ENCODE measurements at places on chromosomes 4 and X.

DNA sequence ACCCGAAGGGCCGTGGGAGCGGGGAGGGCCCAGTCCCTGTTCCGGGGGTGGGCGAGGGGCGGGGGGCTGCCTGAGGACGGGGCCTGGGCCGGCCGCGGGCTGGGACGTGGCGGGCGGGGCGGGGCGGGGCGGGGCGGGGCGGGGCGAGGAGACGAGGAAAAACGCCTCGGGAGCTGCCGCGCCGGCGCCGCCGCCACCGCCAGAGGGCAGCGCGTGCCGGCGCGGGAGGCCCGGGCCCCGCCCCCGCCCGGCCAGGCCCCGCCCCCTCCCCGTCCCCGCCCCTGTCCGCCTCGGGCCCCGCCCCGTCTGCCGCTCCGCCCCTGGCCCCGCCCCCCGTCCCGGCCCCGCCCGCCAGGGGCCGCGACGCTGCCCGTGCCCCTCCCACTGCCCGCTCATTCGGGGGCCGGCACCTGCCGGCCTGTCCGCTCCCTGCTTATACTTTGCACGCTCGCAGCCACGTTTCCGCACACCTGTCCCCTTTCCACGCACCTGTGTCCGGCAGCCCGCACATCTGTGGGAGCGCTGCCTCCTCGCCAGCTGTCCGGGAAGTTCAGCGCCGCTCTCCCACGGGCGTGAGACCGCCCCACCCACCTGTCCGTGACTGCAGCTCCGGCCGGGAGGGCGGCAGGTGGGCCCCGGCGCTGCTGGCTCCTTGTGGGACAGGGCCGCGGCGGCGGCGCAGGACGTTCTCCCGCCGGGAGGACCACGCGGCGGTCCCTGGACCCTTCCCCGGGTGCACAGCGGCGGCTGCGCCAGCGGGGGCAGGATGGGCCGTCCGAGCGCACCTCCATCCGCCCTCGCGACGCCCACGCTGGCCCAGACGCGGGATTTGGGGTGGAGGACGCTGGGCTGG lies 1.7 kb upstream of the FGFRL1 start:
- peak; percentile 96 for DNase-seq

DNA sequence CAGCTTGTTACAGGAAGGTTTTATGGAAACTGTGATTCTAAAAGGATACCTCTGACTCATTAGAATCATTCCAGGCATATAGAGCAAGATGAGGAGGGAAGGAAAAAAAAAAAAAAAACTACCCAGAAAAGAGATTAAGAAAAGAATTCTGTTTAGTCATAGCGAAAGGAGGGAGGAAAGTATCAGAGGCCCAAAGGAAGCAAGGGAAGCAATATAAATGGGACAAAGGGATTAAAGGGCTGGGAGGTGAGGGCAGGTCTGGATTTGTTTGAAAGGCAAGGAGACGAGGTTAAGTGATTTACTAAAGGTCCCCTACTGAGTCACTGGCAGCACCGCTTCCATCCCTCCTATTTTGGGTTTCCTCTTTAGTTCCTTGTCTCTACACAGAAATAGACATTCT lies 88.6 kb upstream of the IL1RAPL1 start:
- peak; percentile 3 for DNase-seq

DNA sequence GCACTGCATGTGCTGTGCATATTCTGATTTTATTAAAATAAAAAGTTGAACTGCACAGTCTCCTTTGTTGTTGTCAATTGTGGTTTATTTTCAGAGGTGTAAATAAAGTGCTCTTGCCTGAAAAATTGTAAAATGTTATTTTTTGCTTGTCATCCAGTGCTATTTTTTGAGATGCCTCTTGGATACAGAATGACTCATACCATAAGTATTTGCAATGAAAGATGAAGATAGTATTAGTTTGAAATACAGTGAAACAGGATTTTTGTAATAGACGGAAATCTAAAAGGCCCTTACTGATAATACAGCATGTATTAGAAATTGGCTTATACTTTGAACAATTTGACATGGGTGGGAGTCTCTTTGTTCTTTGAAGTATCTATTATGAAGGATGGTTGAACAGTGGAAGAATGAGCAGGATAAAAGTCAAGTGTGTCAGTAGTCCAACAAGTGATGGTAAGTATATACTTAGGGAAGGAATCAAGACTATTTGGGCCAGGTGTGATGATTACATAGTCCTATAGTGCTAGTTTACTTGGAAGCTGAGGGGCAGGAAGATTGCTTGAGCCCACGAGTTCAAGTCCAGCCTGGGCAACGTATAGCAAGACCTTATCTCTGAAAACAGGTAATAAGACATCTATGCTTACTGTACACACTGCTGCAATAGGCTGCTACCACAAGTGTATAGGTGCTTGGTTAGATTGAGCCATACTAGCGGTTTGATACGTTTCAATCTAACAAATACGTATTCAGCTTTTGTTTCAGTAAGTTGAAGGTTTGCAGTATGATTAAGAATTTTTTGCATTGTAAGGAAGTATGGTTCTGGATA lies 16.4 kb downstream of the DDX3X start:
- DNase-seq: no peak

- no peak for DNase-seq
Observed at GRCh38 chr4:8401665-8402064, 38.9 kb downstream of the ACOX3 start.

- DNase-seq: no peak
Observed at GRCh38 chrX:150736475-150736874, 43.3 kb downstream of the MTMR1 start.

DNA sequence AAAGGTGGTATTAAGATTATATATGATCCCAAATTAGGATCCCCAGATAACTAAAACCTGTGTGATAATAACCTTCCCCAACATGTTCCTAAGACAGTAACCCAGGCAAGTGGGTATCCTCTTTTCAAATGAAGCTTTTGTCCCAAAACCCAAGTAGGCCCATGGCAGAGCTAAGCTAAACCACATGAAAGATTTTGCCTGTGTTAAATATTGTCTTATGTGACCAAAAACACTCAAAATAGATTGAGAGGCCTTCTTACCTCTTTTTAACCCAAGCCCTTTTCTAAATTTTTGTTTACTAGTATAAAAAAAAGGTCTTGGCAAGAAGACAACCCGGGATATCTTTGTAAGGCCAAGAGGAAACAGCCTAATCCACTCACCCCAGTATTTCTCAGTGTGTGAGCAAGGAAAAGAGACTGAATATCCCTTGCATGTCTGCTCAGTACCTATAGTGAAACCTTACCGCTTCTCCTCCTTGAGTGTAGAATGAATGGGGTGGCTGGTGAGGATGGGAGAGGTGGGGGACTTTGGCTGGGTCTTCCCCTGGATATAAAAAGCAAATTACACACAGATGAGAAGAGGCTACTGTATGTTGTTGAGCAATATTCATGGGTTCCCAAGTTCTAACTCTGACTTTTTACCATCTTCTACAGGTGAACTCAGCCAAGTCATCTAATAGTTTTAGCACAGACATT lies 188.8 kb upstream of the BMP3 start:
- DNase-seq: no peak

- DNase-seq: no peak
Observed at GRCh38 chrX:135581496-135581895, 61.0 kb downstream of the INTS6L start.

DNA sequence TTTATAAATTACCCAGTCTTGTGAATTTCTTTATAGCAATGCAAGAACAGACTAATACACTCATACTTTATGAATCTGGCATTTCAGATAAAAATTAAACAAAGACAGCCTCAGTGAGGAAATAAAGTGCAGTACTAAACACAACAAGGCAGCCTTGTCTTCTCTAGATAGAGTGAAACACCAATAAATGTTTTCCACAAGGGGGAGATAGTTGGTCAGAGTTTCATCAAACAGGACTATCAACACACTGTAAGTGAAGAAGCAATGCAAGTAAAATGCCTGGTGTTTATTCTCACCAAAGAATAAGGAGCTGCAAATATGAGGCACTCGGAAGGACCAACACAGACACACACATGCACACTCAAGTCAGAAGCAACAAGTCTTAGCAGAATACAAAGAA lies 62.8 kb downstream of the FAM9B start:
- DNase-seq: no peak

GRCh38 chr4:86927843-86928395 lies 6.9 kb upstream of the AFF1 start:
- DNase-seq: no peak

DNA sequence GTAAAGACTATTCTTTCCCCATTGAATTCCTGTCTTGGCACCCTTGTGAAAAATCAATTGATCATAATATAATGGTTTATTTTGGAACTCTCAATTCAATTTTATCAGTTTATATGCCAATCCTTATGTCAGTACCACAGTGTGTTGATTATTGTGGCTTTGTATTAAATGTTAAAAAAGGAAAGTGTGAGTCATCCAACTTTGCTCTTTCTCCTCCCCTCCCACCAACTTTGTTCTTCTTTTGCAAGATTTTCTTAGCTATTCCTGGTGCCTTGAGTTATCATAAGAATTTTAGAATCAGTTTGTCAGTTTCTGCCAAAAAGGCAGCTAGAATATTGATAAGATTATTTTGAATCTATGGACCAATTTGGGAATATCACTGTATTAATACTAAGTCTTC lies 11.2 kb upstream of the RNF175 start:
- no peak for DNase-seq

DNA sequence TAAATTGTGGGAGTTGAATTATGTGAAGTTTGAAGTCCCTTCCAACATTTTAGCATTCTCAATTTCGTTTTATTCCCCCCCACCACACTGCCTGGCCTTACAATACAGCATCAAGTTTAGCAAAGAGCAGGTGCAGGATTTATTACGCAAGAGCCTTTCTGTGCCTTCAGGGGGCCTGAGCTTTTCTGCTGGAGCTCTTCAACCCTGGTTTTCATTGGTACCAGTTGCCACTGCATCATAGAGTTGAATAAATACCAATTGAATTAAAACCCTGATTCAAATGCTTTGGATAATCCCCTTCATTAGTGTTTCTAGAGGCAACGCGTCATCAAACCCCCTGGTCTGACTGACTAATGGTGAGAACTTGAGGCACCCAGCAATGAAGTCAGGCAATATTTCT lies 43.6 kb upstream of the KIT start:
- DNase-seq: no peak

DNA sequence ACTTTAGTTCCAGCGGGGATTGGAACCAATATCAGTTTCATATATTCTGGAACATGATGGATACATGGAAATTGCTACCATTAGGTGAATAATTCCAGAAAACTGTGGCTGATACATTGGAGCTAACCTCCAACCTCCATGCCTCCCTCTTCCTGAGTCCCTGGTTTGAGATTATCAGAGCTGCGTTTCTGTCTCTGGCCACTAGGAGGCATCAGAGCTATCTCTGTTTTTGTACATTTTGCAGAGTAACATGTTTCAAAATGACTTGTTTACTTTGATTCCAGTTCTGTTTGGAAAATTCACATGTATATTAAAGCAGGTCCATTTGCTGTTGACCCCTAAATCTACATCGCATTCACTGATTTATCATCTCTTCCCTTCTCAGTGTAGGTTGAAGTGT lies 2.4 kb upstream of the RAB40AL start:
- peak; percentile 17 for DNase-seq

DNA sequence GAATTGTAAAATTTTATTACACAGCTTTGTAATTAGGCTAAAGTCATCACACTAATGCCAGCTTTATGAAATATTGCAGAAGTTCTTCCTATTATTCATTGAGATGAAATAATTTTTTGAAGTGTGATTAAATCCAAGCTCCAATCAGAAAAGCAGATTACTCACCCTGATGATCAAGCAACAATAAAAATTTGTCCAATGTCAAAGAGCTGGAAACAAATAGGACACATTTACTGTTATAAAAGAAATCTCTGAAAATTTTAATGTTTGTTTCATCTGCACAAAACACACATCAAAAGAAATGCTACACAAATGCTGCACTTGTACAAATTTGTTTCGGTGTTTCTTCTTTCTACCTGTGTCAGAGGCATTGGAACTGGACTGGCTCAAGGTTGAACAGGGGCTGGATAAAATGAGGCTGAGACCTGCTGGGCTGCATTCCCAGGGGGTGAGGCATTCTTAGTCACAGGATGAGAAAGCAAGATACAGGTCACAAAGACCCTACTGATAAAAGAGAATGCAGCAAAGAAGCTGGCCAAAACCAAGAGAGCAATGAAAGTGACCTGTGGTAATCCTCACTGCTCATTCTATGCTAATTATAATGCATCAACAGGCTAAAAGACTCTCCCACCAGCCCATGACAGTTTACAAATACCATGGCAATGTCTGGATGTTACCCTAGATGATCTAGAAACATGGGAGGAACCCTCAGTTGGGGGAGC lies 78.3 kb downstream of the GASK1B start:
- DNase-seq: no peak

DNA sequence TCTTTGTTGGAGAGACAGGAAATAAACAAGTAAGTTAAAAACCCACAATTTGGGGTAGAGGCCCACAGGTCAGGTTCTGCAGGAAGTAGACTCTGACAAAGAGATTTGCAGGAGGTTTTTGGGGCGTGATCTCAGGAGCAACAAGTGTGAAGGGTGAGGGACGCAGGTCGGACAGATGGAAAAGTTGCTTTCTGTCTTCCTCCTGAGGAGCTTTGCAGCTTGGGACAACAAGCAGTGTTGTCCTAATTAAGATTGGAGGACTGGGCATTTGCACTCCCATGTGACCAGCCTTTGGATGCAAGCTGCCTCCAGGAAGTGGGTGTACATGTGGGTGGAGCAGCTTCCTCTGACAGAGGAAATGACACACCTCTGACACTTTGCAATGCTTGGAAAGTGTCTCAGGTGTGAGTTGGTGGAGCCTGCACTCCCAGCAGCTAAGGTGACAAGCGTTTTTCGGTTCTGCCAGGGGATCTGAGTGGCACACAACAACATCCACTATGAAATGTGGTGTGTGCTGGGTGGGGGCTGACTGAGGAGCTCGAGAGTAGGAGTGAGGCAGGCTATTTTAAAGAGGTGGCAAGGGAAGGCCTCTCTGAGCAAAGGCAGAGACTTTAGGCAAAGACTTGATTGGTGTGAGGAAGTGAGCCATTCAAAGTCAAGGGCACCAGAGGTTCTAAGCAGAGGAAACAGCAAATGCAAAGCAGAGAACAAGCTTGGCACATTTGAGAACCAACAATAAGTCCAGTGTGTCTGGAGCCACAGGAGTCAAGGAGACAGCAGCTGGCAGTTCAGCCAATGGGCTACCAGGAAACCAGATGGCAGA lies 339.8 kb upstream of the GATB start:
- DNase-seq: no peak

DNA sequence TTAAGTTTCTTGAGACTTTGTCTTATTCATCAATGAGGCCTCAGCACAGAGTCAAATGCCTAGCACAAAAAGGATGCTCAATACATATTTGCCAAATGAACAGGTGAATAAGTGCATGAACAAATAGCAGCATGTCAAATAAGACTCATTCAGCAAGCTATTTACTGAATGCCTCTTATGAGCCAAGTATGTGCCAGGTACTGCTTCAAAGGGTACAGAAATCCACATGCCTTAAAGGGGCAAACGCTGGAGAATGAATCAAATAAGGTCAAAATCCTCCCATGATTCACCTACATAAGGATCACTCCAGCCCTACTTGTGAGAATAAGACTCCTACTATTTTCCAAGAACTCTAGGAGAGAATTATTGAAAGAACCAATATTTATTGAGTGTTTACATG lies 260.2 kb upstream of the CPEB2 start:
- no peak for DNase-seq

DNA sequence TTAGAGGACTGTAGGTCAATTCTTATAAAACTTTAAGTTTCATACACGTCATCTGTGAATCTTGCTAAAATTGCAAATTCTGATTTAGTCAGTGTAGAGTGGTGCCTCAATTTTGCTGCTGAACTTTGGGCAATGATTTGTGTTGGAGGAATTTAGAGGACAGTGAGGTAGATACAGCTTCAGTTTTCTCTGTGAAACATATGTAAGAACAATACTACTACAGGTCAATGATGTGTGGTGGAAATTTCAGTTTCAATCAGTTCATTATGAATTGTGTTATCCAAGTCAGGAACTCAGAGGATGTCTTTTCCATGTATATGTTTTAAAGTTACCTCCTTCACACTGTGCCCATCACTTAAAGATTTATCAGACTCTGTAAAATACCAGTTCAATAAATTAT lies 1597.8 kb upstream of the PCDH10 start:
- no peak for DNase-seq

Data from frontal cortex (tissue), 4 donors.